Inflammatory macrophage (primary cell): ENCODE measurements at places on chromosomes 2 and 18.

DNA sequence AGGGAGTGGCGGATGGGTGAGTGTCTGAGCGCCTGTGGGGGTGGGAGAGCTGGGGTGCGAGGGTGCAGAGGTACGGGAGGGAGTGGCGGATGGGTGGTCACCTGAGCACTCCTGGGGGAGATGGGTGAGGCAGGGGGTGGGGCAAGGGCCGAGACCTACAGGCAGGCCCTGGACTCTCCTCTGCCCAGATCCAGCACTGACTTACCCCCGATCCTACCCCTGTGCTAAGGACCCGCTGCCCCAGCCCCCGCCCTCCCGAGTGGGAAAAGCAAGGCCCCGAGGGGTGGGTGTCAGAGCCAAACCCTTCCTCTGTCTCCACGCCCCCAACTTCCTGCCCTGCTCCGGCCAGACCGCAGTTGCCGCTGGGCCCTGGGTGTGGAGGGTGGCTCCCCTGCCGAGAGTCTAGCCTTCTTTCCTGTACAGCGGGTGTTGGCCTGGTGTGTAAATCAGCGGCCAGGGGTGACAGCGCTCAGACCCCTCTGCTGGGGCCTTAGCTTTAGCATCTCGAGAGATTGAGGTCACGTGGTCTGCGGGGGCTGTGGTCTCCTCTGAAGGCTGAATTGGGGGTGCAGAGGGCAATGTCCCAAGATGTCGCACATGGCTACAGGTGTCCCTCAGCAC is 12.5 kb downstream of the BOK start:
- DNase-seq, result no peak

- DNase-seq, result no peak
Observed at GRCh38 chr2:118633371-118634018, 214.0 kb downstream of the EN1 start.

- DNase-seq, result no peak
Observed at GRCh38 chr18:8330575-8330974, 278.7 kb upstream of the RAB12 start.

GRCh38 chr2:75186821-75187220 is 12.5 kb downstream of the TACR1 start:
- DNase-seq, result no peak

DNA sequence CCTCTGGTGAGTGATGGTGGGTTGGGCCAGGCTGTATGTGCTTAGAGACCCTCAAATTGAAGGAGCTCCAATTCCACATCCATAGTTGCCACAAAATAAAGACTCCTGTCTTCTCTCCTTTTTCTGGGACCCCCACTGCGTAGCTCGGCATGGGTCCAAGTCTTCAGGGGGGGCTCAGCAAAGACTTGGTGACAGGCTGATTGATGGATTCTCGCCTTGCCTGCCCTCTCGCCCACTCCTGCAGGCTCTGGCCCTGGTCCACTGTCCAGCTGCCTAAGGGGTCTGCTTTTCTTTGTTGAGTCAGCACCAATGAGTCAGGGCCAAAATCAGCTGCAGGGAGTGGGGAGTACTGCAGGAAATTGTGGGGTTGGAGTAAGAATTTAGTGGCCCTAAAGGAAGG is 21.5 kb downstream of the RPL37A start:
- no peak for DNase-seq

- no peak for DNase-seq
Observed at GRCh38 chr2:12005886-12006681, 259.7 kb downstream of the LPIN1 start.

DNA sequence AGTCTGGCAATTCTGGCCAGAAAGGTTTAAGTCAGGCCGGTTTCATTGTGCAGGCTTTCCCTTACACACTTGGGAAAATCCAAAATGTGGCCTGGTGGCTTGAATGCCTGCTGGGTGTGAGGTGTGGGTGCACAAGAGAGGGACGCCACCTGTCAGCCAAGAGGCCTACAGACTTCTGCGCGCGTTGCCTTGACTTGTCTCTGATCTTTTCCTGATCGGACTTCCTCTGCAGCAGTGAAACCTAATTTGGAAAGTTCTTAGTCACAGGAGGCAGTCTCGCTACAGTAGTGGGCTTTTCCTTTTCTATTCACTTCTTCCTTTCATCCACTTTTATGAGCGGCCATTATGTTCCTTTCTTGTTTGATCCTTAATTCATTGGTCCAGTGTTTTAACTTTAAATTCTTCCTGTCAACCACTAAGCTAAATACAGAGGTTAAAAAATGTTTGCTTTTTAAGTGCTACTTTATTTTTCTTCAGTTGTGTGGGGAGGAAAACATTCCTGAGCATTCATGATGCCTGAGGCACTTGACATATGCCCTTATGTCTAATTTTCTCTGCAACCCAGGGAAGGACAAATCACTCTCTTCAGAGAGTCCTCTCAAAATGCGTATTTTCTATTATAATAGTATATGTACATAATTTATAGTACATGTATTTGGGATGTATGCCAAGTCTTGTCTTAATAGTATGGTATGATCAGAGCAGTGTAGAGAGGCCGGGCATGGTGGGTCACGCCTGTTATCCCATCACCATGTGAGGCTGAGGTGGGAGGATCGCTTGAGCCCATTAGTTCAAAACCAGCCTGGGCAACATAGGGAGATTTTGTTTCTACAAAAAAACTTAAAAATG is 128.9 kb downstream of the WDSUB1 start:
- no peak for DNase-seq

- no peak for DNase-seq
Observed at GRCh38 chr2:188993247-188993646, 19.1 kb downstream of the COL3A1 start.

DNA sequence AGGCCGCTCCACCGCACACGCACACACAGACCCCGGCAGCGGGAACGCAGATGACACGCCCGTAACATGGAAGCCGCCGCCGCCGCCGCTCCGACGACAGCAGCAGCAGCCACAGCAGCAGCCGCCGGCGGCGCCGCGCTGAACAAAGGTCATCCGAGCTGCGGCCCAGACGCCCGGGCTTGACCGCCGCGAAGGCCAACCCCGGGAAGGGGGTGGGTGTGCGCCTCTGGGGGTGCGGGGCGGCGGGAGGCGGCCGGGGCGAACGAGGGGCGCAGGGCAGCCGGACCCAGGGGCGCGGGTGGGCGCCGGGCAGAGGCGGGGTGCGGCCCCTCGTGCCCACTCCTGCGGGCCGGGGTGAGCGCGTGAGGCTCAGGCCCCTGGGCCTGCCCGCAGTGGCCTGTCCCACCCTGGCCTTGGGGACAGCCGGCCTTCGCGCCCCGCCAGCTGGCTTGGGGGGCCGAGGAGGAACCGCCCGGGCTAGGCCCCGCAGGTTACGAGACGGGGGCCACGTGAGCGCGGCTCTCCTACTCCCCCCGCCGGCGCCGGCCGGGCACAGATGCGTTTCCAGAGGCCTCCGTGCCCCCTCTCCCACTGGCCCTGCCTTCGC is 1.0 kb upstream of the ZNF532 start:
- peak; percentile 46 for DNase-seq

- no peak for DNase-seq
Observed at GRCh38 chr2:178477443-178478129, 814 bp downstream of the FKBP7 start.

GRCh38 chr18:10713409-10713808 is 187.6 kb downstream of the NAPG start:
- no peak for DNase-seq

DNA sequence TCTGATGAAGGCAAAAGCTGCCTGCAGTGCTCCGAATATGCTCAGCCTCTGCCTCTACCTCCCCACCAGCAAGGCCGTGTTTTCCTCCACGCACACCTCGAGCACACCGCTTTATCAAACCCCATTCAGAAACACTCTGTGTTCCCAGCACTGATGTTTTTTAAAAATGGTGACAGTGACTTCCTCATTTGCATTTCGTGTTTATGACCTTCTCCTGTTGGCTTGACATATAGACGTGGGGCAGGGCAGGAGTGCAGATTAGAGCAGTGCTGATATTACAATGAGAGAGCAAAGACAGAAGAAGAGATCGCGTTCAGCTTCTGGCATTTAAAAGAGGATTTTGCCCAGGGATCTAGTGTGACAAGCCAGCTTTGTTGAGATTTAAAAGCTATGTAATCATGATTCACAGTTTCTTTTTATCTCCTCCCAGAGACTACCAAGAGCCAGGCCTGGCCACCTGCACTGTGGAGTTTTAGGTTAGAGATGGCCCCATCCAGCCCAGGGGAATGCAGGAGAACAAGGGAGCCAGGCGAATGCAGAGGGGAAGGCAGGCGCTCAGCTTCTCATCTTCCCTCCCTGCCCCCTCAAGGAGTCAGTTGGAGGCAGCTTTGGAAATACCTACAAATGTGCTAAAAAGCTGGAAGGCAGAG is 61.5 kb upstream of the NEDD4L start:
- DNase-seq, result no peak

DNA sequence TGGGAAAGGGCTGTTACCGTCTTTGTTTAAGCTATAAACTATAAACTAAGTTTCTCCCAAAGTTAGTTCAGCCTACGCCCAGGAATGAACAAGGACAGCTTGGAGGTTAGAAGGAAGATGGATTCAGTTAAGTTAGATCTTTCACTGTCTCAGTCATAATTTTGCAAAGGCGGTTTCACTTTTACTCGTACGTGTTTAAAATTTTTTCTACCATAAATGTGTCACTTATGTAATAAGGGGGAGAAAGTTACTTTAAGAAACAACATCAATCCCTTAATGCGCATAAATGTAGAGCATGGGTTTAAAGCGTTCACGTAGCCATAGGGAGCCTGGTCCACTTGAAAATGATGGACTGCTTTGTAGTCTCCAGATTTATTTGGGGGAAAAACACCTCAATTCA is 71.3 kb downstream of the SNORC start:
- no peak for DNase-seq

GRCh38 chr2:18312818-18313217 is 247.6 kb downstream of the RDH14 start:
- no peak for DNase-seq

DNA sequence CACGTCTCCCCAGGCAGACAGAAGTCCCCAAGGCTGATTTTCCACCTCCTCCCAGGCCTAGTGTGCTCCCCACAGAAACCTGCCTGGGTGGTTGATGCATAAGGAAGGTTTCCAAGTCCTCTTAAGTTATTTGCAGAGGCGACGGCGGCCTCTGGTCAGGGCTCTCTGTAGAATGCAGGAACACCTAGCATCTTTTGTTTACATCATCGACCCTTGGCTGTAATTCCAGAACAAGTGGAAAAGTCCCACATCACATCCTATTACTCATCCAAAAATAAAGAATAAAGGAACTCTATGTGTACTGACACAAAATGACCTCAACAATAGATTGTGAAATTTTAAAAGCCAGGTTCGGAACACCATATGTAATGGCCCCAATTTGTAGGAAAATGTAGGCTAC is 211.1 kb downstream of the ALPK2 start:
- no peak for DNase-seq

DNA sequence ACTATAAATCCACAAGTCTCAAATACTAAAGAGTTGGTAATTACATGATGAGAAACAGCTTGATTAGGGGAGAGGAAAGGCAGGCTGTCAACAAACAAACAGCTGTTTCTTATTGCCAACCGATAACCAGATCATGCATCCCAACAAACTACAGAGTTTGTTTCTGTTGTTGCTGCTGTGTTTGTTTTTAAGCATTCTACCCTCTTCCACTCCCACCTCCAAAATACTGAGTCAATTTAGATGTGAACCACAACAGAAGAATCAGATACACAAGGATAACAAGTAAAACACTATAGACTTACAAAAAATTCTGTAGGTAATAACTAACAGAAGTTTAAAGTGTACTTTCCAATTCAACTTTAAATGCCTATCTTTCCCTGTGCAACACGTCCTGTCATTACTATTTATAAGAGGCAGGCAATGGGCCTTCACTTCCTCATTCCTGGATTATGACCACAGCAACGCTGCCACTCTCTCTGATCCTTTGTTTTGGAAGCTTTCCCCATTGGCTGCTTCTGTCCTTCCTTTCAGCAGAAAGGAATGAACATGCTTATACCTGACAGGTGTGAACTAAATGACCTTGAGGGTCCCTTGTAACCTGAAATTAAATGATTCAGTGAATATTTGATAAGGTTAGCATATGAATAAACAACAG is 152.0 kb downstream of the SRBD1 start:
- DNase-seq, result peak; percentile 31

GRCh38 chr2:218063896-218064295 is 5.2 kb upstream of the RUFY4 start:
- DNase-seq, result no peak

DNA sequence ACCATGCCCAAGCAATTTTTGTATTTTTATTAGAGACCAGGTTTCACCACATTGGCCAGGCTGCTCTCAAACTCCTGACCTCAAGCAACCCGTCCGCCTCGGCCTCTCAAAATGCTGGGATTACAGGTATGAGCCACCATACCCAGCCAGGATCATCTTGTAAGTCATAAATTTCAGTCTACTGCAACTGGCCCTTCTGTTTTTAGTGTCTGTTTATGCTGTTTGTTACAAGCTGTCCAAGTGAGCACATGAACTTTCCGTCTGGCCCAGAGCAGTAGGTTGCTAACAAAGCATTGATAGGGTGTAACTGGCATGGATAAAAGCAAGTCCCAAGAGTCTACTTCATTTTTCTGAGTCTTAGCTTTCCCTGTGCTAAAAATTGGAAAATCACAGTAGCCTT is 164.4 kb upstream of the NT5C1B start:
- no peak for DNase-seq

GRCh38 chr2:186716899-186717298 is 23.0 kb downstream of the FAM171B start:
- no peak for DNase-seq

- no peak for DNase-seq
Observed at GRCh38 chr2:105738658-105739241, 6.0 kb upstream of the NCK2 start.
